ENCODE measurements at places on chromosomes 12 and 14. TPM values are rescaled to one million over a fixed set of nuclear protein-coding genes. Genes with fewer than 3 reads are reported as not detected.
A peak's percentile ranks its signal among the peaks of the same experiment; 100 is the strongest.

- DNase-seq: no peak
- no peak overlapping the region for H3K27ac ChIP-seq
- H3K4me3 ChIP-seq: no peak overlapping the region
- peaks cover 45% of the 10 kb centered on the region for H3K4me1 ChIP-seq
- no peaks in the 10 kb centered on the region for H3K27me3 ChIP-seq
Observed at GRCh38 chr12:124459852-124460645, 107.4 kb downstream of the NCOR2 start.

DNA sequence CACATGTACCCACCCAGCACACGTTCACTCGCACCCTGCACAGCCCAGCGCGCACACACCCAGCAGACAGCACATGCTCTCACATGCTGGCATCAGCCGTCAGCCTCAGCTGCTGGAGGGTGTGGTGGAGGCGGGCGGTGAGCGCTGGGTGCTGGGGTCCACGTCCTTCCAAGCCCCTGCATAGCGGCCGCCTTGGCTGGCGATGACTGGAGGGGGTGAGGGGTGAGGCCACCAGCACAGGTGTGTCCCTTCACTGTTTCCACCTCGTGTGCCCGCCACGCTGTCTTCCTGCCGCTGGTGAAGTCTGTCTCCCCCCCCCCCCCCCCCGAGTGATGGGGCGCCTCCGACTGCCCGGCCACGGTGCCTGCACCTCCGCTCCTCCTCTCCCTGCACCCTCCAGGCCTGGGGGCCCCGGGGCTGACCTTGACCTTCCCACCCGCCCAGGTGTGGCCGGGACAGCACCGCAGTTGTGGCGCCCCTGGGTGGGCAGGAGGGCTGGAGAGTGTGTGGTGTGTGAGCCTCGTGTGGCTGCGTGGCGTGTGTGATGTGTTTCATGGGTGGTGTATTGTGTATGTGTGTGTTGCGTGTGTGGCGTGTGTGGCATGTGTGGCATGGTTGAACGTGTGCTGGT is 37.4 kb downstream of the NOC4L start:
- no peaks in the 10 kb centered on the region for H3K4me1 ChIP-seq
- DNase-seq: no peak
- no peak overlapping the region for H3K4me3 ChIP-seq
- no peaks in the 10 kb centered on the region for H3K27me3 ChIP-seq

DNA sequence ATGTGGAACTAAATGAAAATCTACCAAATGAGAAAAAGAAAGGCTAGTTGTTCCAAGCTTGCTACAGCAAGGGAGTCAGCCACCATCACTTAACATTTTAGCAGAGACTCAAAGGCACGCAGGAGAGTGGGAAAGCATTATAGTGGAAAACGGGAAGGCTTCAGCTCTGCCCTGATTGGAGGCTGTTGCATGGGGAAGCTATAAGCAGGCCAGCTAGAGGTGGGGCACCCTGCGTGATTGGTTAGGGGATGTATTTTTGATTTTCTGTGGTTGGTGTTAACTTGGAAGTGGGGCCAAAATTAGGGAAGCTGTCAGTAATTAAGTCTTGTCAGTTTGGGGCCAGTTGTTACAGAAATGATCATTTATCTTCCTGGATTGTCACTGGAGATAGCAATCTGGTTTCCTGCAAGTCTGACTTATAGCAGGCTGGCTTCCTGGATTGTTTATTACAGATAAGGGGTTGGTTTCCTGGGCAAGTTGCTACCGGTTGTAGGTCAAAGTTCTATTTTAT is 93.9 kb downstream of the FAR2 start:
- peak overlapping the region; percentile 47 for H3K27ac ChIP-seq
- no peak overlapping the region for H3K4me3 ChIP-seq
- no peaks in the 10 kb centered on the region for H3K36me3 ChIP-seq
- no peaks in the 10 kb centered on the region for H3K4me1 ChIP-seq
- no peak for DNase-seq

DNA sequence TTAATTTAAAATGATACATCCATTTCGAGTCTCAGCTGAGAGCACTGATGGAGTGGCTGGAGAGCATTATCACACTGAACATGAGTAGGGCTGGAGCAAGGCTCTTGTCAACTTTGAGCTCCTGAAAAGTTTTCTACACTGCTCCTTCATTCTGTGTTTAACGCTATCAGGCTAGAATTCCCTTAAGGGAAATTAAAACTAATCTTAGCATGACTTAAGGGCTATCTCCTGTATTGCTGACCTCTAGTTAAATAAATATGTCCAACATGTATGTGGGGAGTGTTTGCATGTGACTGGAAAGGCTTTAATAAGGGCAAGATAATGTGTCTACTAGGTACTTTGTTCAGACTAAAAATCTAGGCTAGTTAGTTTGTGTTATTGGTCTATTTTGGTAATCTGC is 116.7 kb upstream of the CAND1 start:
- no peaks in the 10 kb centered on the region for H3K4me1 ChIP-seq
- no peaks in the 10 kb centered on the region for H3K36me3 ChIP-seq
- no peak overlapping the region for H3K4me3 ChIP-seq
- H3K27me3 ChIP-seq: no peaks in the 10 kb centered on the region

GRCh38 chr12:120010661-120011230 is 21.7 kb downstream of the BICDL1 start:
- no peak for DNase-seq
- no peak overlapping the region for H3K4me3 ChIP-seq
- H3K27me3 ChIP-seq: no peaks in the 10 kb centered on the region
- no peaks in the 10 kb centered on the region for H3K36me3 ChIP-seq
- no peaks in the 10 kb centered on the region for H3K4me1 ChIP-seq

- H3K4me1 ChIP-seq: no peaks in the 10 kb centered on the region
- H3K4me3 ChIP-seq: no peak overlapping the region
- H3K36me3 ChIP-seq: peaks cover 25% of the 10 kb centered on the region
- H3K27me3 ChIP-seq: no peaks in the 10 kb centered on the region
- no peak for DNase-seq
Observed at GRCh38 chr12:26623136-26623535, 209.9 kb downstream of the ITPR2 start.

DNA sequence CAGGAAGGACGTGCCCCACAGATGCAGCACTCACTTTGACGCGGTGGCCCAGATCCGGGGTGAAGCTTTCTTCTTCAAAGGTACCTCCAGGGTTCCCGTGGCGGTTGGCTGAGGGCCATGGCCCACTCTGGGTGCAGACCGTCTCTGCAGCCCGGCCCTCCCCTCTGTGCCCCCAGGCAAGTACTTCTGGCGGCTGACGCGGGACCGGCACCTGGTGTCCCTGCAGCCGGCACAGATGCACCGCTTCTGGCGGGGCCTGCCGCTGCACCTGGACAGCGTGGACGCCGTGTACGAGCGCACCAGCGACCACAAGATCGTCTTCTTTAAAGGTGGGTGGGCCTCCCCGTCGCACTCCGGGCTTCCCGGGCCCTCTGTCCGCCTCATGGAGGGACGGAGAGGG is 16.9 kb downstream of the MMP17 start:
- no peak for DNase-seq
- H3K27me3 ChIP-seq: no peaks in the 10 kb centered on the region
- no peaks in the 10 kb centered on the region for H3K4me1 ChIP-seq
- H3K36me3 ChIP-seq: no peaks in the 10 kb centered on the region

DNA sequence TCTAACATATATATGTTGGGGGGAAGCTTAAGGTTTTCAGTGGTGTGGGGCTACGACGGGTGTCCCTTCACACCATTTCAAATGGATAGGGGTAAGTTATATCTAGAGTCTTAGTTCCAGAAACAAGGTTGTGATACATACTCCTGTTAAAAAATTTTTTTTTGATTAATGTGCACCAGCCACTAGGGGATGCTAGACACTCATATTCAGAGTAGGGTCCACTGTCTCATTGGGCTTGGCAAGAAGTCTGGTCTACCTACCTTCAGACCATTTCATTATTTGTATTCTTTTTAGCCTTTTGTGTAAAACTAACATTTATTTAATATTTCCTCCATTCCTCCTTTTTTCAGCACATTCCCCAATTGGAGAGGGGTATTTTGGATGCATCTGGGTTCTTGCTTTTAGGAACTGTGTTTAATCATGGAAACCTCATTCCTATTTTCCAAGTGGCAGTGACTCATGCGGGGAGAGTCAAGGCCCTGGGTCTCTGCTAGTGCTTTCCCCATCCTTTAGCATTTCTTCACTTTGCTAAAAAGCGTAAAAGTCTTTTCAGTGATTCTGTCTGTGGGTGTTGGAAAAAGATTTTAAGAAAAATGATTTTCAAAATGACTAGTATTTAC is 33.4 kb downstream of the ANO4 start:
- DNase-seq: no peak
- H3K4me3 ChIP-seq: no peak overlapping the region
- no peaks in the 10 kb centered on the region for H3K4me1 ChIP-seq
- H3K27me3 ChIP-seq: no peaks in the 10 kb centered on the region
- H3K36me3 ChIP-seq: no peaks in the 10 kb centered on the region
- H3K27ac ChIP-seq: no peak overlapping the region

GRCh38 chr14:28280997-28281598 is 485.5 kb upstream of the FOXG1 start:
- no peaks in the 10 kb centered on the region for H3K36me3 ChIP-seq
- DNase-seq: no peak
- H3K4me3 ChIP-seq: no peak overlapping the region
- no peaks in the 10 kb centered on the region for H3K4me1 ChIP-seq

DNA sequence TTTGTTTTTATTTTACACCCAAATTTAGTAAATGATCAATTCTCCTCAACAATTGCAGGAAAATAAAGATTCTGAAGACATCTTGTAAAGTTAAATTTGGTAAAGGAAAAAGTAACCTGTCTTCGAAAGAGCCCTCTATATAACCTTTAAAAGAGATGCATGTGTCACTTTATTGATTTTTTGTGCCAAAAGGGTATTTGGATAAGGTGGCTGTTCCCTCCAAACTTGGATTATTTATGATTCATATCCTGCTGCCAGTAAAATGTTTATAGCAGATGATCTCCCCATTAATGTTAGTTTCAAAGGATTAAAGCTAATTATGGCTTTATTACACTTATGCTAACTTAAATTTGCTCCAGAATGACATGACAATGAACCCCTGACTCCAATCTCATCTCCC is 98.8 kb downstream of the DUSP6 start:
- no peak overlapping the region for H3K27ac ChIP-seq
- DNase-seq: no peak
- no peaks in the 10 kb centered on the region for H3K36me3 ChIP-seq
- H3K27me3 ChIP-seq: no peaks in the 10 kb centered on the region
- H3K4me3 ChIP-seq: no peak overlapping the region

DNA sequence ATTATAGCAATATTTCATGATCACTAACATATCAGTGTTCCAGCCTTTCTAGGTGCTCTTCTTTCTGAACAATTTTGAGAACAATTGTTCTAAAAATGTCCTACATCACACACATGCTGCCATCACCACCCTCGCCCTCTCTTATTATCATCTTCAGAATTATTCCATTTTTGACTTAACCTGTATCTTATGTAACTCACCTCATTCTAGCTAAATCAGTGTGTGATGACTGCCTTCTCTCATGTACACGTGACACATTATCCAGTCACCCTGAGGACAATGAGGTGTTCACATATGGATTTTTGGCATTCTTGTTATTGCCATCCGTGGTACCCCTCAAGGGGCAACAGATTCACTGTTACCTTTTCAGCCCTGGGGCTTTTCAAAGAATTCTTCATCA is 87.3 kb downstream of the RFX4 start:
- no peak for DNase-seq
- no peaks in the 10 kb centered on the region for H3K4me1 ChIP-seq
- no peaks in the 10 kb centered on the region for H3K36me3 ChIP-seq
- H3K4me3 ChIP-seq: no peak overlapping the region

DNA sequence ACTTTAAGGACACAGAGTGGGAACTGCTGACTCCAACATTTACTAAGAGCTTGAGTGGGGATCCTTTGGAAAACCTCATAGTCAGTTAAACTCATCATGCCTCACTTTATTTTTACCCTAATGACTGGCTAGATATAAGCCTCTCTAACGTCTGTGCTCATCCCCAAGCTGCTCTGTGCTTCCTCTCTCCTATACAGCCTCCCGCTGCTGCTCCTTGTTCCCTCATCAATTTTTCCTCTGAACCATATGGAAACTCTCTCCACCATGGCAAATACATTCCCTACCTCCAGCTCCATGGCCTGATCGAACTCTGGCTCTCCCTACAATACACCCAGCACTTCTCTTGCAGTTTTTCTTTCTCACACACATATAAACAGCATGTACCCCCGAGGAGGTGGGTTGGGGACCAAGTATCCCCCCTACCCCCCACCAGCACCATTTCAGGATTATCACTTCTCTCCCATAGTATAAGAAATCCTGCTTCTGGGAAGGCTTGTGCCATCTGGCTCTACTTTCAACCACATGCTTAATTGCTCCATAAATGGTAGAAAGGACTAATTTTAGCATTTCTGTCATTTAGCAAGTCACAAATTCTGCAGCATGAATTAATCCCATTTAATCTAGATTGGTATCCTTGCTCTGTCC is 39.2 kb upstream of the DYRK2 start:
- no peaks in the 10 kb centered on the region for H3K27me3 ChIP-seq
- no peak overlapping the region for H3K4me3 ChIP-seq

GRCh38 chr14:92386637-92387036 is 63.7 kb downstream of the SLC24A4 start:
- no peaks in the 10 kb centered on the region for H3K36me3 ChIP-seq
- no peak for DNase-seq
- H3K27me3 ChIP-seq: no peaks in the 10 kb centered on the region
- H3K4me1 ChIP-seq: no peaks in the 10 kb centered on the region
- H3K4me3 ChIP-seq: no peak overlapping the region

DNA sequence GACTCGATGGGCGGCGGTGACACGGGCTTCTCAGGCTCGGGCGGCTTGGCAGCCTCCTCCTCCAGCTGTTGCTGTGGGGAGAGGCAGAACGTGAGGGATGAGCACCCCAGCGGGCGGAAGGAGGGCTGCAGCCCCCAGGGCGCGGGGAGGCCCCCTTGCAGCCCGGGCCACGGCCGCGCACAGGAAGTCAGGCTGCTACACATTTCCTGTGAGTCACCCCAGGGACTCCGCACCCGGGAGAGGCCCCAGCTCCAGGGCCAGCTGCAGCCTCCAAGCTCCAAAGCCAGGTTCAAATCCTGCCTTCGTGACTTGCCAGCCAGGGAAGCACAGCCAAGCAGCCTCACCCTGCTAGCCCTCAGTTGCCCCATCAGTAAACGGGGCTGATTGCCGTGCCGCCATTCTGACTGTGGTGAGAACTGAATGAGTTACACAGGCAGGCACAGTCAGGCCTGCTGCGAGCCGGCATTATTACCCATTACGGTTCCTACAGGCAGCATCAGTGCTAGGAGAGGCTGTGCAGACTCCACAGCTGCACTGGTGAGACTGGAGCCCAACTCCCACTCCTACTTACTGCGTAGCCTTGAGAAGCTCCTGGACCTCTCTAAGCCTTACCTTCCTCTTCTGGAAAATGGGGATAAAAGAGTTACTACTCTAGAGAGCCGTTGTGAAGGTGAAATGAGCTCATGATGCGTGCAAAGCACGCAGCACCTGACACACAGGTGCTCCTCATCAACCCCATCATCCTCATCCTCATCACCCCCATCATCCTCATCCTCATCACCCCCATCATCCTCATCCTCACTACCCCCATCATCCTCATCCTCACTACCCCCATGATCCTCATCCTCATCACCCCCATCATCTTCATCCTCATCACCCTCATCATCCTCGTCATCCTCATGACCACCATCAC is 100.9 kb downstream of the NCOR2 start:
- peaks cover 56% of the 10 kb centered on the region for H3K36me3 ChIP-seq
- H3K27me3 ChIP-seq: no peaks in the 10 kb centered on the region
- DNase-seq: no peak

- peak overlapping the region; percentile 69 for H3K27ac ChIP-seq
- H3K27me3 ChIP-seq: no peaks in the 10 kb centered on the region
- no peaks in the 10 kb centered on the region for H3K36me3 ChIP-seq
- DNase-seq: peak; percentile 70
- H3K4me3 ChIP-seq: no peak overlapping the region
Observed at GRCh38 chr14:89792489-89793366, 161.8 kb downstream of the EFCAB11 start.

The DNAI7 gene
- total RNA-seq: 1.5 TPM

The EFS gene
- total RNA-seq: 6.3 TPM

The GPR65 gene
- total RNA-seq: 1.3 TPM

The CCDC85C gene
- total RNA-seq: 17.7 TPM

The RNU4-1 gene
- not detected for total RNA-seq

The PDZRN4 gene
- 0.89 TPM for total RNA-seq
